Stimulated activated CD4-positive, alpha-beta T cell treated with anti-CD3 and anti-CD28 coated beads, Interleukin-1b, Interleukin-23, amount 100 ng/mL, for 1 hour (primary cell): ENCODE measurements at places on chromosomes 1 and 21.

GRCh38 chr1:172894349-172895049, 156.2 kb downstream of the TNFSF18 start:
- no peak for DNase-seq

- DNase-seq = no peak
These were observed 78.1 kb upstream of the ZNF644 start for GRCh38 chr1:91099746-91100621.

DNA sequence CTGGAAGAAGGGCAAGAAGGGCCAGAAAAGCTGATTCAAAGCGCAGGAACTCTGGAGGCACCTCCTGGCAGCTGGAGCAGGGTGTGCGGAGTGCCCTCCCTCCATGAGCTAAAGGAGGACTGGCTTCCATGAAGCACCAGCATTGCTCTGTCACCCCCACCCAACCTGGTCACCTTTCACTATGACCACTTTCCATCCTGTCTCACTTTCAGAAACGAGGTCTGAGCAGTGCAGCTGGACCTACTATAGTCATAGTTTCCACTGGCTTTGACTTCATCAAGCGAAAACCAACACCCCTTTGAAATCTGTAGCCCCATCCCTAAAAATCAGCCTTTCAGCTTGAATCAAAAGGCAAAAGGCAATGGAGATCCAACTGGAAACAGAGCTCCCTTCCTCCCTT, 84.8 kb upstream of the CACNA1E start:
- no peak for DNase-seq

- no peak for DNase-seq
These were observed 161.3 kb downstream of the TSEN15 start for GRCh38 chr1:184212649-184213314.

DNA sequence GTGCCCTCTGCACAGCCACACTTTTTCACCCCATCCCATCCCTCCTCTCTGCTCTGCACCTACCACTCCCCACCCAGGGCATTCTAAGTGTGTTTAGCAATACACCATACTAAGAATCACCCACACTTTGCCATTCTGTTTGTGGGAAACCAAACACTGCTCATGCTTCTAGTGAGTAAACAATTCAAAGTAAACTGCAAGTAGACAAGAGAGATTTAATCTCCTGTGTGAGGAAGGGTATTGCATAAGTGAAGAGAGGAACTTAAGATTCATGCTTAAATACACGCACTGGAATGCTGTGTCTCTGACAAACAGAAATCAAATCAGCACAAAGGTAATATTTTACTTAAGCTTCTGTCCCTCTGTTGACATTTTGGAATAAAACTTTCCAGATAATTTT, 4.8 kb upstream of the EDARADD start:
- DNase-seq = no peak

GRCh38 chr1:156504438-156504813, 3.9 kb upstream of the MEF2D start:
- no peak for DNase-seq

- DNase-seq = no peak
These were observed 142.1 kb upstream of the IPO9 start for GRCh38 chr1:201686714-201687455.

GRCh38 chr1:194476351-194476750, 1289.9 kb upstream of the B3GALT2 start:
- no peak for DNase-seq
